ENCODE measurements at places on chromosomes 13 and 19. TPM values are rescaled to one million over a fixed set of nuclear protein-coding genes. Genes with fewer than 3 reads are reported as not detected.

APLP1 gene
- total RNA-seq = 47.1 TPM

OR10H1 gene
- total RNA-seq = not detected

ZNF699 gene
- total RNA-seq = 34.0 TPM

CD33 gene
- total RNA-seq = 0.11 TPM

NLRP11 gene
- not detected for total RNA-seq

GPR18 gene
- not detected for total RNA-seq

LILRA2 gene
- not detected for total RNA-seq

C19orf38 gene
- not detected for total RNA-seq

CEACAM8 gene
- not detected for total RNA-seq

- no peak for DNase-seq
Observed at GRCh38 chr19:47497821-47498520, 14.0 kb upstream of the KPTN start.

- no peak for DNase-seq
Observed at GRCh38 chr19:3096902-3097326, 2.8 kb downstream of the GNA11 start.

DNA sequence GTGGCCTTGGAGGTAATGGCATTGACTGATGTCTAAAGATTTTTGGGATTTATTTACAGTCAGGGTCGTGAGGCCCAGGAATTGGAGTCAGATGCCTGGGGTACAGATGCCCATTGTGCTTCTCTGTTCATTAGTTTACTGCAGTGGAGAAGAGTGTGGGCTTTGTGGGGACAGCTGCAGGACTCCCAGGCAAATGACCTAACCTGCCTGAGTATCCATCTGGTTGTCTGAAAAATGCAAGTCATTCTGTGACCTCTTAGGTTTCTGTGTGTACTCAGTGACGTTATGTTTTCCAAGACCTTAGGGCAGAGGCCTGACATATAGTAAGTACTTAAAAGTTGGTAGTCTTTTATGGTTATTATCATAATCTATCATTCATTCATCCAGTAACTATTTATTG lies 60.5 kb downstream of the SPATA13 start:
- DNase-seq = no peak

DNA sequence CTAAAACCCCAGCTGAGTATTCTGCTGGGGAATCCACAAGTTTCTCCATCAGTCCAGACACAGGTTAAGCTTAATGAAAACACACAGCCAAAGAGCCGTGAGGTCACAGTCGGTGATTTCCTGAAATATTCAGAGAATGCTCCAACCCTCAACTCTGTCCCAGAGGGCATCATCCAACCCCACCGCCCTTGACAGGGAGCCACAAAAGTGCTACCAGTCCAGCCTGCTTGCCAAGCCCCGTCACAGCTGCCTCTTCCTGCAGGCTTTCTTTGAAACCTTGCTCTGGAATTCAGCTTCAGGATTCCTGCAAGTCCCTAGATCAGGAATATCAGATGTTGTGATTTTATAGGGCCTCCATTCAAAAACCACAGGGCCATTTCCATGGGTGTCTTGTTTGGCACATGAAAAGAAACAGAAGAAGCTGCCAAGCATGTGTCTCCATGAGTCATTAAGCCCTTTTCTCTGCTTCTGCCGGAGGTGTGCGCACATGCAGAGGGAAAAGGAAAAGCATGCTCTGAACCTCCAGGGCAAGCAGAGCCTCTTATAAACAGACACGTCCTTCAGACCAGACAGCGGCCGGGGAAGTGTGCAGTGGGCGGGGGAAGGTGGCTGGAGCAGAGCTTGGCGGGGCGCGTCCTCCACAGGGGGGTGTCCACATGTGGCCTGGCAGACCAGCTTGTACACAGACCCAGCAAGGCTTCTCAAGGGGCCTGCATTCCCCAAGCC lies 164.7 kb downstream of the KATNAL1 start:
- peak; percentile 97 for DNase-seq

- no peak for DNase-seq
Observed at GRCh38 chr19:47651691-47652090, 42.8 kb downstream of the BICRA start.

DNA sequence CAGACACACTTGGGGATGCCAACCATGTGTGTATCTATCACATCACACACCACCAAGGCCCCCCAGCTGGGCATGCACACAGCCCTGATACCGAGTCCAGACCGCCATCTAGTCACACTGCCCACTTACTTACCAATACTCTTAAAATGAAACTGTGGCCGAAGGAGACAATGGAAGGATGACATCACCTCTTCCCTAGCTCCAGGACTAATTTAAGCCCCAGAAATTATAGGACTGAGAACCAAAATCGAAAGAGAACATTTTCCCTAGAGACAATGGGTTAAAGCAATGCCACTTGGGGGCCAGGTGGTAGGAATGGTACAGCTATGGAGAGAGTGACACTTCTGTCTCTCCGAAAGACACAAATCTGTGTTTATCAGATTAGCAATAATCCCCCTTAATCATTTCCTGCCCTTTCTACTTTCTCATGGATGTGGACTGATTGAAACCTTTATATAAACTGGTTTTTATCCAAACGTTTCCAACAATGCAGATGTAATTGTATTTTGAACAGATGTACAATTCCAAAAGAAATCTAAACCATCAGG lies 663 bp upstream of the GGACT start:
- DNase-seq = no peak

DNA sequence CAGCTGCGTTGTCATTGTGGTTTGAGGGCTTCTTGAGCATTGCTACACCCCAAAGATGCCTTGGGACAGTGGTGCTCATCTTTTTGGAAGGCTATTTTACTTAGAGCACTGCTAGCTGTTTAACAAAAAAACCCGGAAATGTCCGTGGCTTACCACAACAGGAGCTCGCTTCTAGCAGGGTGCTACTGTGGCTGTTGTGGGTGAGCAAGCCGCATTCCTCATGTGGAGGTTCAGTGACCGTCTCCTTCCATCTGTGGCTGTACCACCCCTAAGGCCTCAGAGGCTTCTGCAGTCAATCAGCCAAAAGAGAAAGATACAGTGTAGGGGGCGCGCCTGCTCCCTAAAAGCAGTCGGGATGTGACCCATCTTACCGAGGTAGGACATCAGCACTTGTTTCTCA lies 1004.2 kb downstream of the UQCRFS1 start:
- no peak for DNase-seq

- DNase-seq = no peak
Observed at GRCh38 chr19:34474233-34474989, 7.1 kb upstream of the WTIP start.

- no peak for DNase-seq
Observed at GRCh38 chr13:27919934-27920676, at the start of gene PDX1. PDX1 (plus strand) TSS chr13:27920000; CDS start chr13:27920139, 139 bp downstream.

DNA sequence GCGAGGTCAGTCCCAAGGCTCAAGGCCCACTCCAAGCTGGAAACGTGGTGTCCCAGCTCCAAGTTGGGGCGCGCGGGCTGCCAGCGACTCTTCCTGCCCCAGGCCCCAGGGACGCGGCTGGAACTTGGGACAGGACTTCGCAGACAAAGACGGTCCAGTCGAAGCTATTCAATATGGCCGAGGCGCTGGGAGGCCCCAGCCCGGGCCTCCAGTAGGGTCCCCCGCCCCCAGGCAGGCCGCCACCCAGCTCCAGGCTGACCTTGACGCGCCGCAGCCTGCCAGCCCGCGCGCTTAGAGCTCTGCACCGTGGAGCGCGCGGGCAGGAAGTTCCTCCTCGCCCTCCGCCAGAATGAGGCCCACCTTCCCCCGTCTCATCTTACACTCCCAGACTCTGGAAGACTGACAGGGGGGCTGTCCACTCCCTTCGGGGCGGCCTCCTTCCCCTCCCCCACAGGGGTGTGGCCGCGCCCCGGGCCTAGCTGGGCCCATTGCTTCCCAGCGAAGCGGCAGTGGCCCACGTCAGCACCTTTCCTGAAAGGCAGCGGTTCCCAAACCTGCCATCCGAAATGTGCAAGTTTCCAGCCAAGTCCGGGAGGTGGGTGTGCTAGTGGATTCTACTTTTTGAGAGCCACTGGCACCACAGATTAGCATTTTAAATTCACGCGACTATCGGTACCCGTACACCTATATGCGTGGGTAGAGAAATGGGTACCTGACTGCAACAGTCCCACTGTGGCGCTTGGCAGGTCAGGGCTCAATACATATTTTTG lies at the start of gene CCDC8:
TSS of gene CCDC8 (minus strand) at position 303 of the 770 bp plus-strand sequence. CDS start 754 bp downstream, outside the sequence.
- DNase-seq = peak; percentile 80

GRCh38 chr13:51801631-51802099 lies 2.3 kb downstream of the DHRS12 start:
- peak; percentile 43 for DNase-seq

- peak; percentile 52 for DNase-seq
Observed at GRCh38 chr19:53424968-53425597, 6.7 kb upstream of the ZNF761 start.

DNA sequence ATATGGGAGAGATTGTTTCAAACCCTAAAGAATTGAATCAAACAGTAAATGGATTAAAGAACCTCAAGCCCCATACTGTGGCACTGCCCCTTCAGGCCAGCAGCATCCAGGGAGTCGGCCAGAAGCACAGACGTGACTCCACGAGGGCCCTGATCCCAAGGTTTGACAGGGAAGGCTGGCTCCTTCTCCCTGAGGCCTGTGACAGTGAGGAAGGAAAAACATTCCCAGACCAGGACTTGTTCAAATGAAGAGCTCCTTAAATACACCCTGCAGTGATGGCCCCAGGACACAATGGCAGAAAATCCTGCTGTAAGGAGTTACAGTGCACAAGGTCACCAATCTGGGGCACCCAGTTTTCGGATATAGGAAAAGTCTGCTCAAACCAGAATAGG lies 91.0 kb downstream of the COL4A1 start:
- DNase-seq = no peak

GRCh38 chr19:3145909-3146676 lies 10.3 kb downstream of the GNA15 start:
- no peak for DNase-seq

- no peak for DNase-seq
Observed at GRCh38 chr19:37991176-37991835, 84.3 kb downstream of the SIPA1L3 start.

- DNase-seq = no peak
Observed at GRCh38 chr13:67042556-67042955, 187.6 kb downstream of the PCDH9 start.

DNA sequence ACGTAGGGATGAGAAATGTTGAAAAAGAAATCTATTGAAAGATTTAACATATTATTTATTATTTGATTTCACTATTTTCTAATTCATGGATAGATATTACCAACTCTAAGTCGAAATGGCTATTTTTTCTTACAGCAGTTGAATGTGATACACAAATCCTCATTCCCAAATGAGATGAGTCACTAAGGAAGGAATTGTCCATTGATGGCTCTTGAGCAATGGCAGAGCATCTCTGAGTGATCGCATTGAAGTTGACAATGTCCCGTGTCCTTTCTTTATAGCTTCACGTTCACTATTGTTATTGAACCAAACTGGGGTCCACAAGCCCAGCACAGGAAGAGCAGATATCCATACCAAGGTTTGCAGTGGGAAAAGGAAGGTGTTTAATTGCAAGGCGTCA lies 648.3 kb upstream of the SPRY2 start:
- peak; percentile 25 for DNase-seq

DNA sequence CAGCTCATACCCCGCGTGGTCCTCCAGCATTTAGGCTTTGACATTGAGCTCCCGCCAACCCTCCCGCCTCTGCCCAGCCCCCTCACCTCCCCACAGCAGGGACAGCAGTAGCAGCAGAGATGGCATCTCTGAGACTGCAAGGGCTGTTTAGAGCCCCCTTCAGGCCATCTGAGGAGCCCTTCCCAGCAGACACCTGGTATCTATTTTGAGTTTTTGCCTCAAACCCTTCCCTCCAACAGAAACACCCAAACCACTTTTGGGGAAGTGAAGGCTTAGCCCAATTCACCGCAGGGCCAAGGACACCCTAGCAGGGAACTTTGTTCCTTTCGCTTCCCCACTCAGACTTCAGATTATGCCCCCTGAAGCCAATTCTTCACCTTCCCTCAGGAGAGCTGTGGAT lies 6.3 kb upstream of the ZNF175 start:
- DNase-seq = no peak

- peak; percentile 37 for DNase-seq
Observed at GRCh38 chr13:41962994-41963393, 2.1 kb upstream of the VWA8 start.

DNA sequence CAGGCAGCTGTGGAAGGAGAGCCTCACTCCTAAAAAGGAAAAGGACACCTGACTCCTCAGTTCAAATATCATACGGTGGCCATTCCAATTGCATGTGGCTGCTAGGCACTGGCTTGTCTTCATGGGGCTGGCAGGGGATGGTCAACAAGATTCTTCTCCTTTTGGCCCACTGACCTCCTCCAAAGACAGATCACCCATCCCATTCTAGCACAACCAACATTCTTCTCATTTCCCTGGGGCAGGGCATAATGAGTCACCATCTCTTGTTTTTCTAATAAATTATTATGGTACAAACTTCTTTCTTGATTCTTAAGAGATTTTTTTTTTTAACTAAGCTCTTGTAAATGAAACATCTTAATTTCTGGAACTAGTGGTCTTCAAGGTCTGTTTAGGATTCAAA lies 136.7 kb upstream of the NBEA start:
- no peak for DNase-seq

- peak; percentile 30 for DNase-seq
Observed at GRCh38 chr13:87344176-87344575, 327.0 kb upstream of the SLITRK5 start.
